ENCODE measurements at places on chromosomes 3 and 15.

DNA sequence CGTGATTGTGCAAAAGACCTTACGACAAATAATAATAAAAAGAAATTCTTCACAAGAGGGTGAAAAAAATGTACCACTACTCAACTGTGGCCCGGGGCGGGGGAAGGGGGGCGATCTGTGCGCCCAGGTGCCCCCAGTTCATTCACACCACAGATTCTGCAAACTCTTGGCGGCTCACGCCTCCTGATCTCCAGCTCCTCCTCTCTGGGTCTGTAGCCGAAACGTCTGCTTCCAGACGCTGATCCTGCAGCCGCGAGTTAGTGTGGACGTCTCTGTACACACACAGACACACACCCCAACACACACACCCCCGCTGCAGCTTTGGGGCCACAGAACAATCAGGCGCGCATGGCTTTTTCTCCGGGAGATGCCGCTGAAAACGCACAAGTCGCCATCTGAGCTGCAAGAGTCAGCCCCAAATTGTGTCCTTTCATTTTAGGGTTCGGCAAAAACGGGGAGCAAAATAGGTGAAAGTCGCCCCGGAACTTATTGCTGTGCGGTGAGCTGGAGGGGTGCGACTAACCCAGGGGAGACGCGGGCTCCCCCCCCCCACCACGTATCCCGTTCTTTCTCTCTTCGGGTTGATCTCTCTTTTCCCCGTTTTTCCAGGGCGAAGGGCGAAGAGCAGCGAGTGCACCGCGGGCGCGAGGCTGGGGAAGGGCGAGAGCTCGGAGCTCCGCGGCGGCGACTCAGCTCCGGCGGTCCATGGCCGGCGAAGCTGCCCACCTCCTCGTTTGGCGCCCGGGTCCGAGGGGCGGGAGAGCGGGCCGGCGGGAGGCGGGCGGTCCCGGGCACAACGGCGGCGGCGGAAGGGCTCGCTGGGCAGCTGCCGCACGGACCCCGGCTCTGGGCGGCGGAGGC, 505 bp upstream of the WNT5A start:
- no peak for DNase-seq

DNA sequence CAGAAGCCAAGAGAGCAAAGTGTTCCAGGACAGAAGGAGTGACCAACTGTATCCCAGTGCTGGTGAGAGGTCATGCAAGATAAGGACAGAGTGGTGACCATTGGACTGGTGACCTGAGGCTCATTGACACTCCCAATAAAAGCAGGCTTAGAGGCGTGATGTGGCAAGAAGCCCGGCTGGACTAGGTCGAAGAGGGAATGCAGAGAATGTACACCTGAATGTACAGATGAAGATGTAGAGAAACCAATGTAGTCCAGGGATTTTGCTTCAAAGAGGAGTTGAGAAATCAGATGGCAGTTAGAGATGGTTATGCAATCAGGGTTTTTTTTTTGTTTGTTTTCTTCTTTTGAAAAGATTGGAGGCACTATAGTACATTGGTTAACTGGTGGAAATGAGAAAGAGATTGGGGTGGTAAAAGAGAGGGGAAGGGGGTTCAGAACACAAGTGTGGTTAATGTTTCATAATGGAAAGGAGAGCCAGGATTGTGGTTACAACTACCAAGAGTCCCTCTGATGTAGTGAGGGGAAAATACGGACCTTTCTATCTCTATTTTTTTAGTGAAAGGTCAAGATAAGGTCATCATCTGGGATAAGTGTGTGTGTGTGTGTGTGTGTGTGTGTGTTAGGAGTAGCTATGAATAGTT, 23.3 kb downstream of the ST3GAL6 start:
- DNase-seq, result no peak

DNA sequence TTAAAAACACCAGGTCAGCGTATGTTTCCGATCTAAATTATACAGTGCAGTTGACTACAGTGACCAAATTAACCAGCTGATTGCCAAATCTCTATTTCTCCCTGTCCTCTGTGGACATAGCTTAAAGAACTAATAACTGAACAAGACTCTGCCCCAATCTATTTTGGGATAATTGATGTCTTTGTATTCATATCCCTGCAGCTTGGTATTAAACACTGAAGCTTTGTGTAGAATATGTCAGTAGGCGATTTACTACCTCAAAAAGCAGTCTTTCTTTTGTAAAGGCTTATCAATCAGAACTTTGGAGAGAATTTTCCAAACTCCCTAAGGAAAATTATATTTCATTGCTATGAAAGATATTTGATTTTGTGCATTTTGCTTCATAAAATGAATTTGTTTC, 258.2 kb downstream of the SOX2 start:
- no peak for DNase-seq

DNA sequence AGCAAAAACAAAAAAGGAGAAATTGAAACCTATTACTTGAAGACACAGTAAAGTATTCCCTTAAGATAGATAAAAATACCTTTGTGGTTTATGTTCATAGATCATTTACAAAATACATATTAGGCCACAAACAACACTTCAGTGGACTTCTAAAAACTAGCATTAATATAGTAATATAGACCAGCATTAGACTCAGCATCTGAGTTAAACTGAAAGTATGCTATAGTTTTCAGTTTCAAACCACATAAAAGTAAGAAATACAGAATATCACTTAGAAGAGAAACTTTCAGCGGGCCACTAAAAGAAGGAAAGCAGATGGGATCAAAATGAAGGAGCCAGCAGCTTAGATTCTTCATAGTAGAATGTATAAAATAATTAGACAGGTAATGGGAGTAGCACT, 86.6 kb downstream of the MSL2 start:
- DNase-seq, result no peak

GRCh38 chr15:42371096-42371495, 11.8 kb downstream of the CAPN3 start:
- DNase-seq, result no peak

DNA sequence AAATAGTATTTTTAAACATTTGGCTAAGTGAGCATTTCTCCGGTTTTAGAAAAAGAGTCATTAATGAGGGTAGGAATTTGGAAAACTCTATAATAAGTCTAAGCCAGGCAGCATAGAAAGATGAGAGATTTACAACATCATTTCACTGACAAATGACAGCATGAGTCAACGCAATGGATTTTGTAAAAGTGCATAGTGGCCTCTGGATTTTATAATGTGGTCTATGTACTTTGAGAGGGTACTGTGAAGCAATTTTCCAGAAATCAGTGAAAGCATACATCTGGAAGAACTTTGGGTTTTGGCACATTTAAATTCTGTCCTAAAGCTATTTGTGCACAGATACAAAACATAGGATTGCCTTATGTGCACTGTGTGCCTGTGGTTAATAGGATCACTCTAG, 130.8 kb upstream of the CCNL1 start:
- no peak for DNase-seq

GRCh38 chr3:106570426-106570825, 701.6 kb upstream of the CBLB start:
- DNase-seq, result no peak

DNA sequence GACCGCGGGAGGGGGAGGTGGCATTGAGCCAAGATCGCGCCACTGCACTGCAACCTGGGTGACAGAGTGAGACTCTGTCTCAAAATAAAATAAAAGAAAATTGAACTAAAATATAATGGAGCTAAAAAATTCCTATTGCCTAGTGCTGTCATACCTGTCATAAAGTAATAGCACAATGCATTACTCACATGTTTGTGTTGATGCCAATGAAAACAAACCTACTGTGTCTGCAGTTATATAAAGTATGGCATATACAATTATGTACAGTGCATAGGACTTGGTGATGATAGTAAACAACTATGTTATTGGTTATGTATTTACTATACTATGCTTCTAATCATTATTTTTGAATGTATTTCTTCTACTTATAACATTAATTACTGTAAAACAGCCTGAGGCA, 411.6 kb downstream of the CADM2 start:
- no peak for DNase-seq

DNA sequence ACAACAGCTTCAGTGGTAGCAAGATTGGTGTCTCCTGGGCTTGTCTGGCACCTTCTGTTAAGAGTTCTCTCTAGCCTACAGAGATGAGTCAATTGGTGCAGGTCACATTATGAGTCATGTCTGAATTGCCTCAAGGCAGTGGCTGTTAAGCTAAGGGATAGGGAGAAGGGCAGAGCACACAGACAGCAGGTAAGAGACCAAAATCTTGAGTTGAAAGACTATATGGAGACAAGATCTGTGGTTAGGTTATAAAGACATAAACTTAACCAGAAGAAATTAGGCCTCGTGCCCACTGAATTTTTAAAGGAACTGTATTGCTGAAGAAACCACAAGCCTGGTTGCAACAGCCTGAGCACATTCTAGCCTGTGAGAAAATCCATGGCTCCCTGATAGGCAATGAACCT, 19.2 kb upstream of the KPNA1 start:
- peak; percentile 42 for DNase-seq

GRCh38 chr3:27717200-27717852, 4.8 kb downstream of the EOMES start:
- DNase-seq, result no peak

- DNase-seq, result no peak
These were observed 13.4 kb downstream of the IFT57 start for GRCh38 chr3:108208831-108209230.
